ENCODE measurements at places on chromosomes 3 and 15.

DNA sequence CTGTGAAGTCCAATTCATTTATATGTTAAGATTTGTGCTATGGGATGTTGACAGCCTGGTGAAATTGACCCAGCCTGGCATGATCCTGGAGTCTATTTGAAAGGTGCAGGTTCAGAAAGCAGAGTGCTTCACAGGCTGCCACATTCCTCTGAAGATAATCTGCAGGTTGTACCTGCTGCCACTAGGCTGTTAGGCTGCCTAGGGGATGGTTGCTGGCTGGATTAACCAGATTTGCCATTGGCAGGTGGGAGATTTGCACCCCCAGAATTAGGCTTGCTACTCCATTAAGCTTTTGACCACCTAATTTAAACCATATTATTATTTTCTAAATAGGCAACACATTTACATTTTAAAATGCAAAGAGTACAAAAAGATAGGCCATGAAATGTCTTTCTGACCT is 85.8 kb upstream of the RASGRP1 start:
- DNase-seq: no peak

DNA sequence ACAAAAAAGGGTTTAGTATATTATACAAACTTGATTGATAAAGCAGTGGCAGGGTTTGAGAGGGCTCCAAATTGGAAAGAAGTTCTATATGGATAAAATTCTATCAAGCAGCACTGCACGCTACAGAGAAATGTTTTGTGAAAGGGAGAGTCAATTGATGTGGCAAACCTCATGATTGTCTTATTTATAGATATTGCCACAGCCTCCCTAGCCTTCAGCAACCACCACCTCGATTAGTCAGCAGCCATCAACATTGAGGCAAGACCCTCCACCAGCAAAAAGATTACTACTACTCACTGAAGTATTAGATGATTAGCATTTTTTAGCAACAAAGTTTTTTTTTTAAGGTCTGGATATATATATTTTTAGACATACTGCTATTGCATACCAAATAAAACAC is 296.7 kb downstream of the CHST2 start:
- DNase-seq: no peak

- no peak for DNase-seq
These were observed 356.0 kb downstream of the SHQ1 start for GRCh38 chr3:72492240-72492639.

DNA sequence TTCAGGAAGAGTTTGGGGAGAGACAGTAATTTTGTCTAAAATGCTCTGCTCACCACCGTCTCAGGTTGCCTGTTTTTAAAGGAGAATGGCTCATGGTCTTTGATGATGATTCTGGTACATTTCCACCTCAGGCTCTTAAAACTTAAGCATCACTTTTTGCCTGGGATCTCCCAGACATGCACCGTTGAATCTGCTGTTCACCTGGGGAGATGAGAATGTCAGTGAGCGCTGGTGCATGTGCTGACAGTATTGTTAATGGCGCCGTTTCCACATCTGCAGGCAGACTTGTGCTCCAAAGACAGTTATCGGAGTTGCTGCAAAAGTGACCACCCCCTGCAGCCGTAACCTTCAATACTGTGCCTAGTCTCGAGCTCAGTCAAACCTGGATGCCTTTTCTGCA is 219.0 kb upstream of the TPM1 start:
- no peak for DNase-seq

GRCh38 chr15:72845981-72846383 is 62.4 kb upstream of the ADPGK start:
- DNase-seq: no peak

DNA sequence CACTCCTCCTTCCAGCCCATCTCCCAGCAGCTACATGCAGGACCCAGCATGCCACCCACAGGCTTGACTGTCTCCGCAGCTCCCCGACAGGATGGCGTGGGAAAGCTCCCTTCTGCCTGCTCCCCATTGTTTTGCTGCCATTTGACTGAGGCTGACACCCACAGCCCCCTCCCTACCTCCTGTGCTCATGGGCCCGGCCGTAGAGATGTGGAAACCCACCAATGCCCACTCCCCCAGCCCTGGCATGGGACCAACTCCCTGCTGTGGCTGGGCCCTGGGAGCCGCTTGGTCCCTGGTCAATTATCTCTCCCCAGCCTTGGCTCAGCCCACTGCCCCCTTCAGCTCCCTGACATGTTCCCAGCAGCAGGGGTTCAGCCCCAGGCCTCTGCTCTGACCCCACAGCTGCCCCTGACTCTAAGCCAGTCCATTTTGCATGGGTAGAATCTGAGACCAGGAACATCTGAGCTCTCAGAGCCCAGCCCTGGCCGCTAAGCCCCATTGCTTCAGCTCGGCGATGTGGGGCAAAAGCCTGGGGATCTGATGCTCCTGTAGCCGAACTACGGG is 8.2 kb downstream of the C3orf22 start:
- no peak for DNase-seq

GRCh38 chr3:195196266-195196665 is 74.7 kb downstream of the XXYLT1 start:
- DNase-seq: no peak
